ENCODE measurements at places on chromosomes 3 and 15.

DNA sequence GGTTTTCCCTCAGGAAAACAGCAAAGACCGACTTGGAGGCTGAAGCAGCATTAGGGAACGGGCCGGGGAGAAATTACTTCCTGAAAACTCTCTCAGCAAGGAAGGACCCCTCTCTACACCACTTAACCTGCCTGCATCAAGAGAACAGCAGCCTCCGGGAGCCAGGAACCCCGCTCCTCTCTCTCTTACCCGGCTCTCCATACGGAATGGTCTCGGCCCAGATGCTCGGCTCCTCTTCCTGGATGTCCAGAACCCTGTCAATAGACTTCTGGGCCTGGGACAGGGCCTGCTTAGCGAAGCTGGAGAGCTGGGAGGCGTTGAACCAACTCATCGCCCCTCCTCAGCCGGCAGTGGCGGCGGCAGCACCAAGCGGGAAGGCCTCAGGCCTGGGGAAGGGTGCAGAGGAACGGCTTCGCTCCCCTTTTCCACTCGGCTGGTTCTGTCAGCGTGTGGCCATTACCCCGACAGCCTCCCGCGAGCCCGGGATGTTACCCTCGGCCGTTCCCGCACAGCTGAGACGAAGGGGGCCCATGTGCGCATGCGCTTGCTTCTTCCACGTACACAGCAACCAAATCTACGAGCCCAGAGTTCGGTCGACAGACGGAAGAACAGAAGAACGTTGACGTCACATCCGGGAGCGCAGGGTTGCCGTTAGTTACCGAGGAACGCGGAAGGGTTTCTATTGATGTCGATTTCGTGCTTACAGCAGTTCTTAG is at the start of gene TMF1:
TMF1 (minus strand) TSS at position 578 of the 716 bp plus-strand sequence; CDS start at position 331, 247 bp downstream.
- DNase-seq = peak; percentile 97

DNA sequence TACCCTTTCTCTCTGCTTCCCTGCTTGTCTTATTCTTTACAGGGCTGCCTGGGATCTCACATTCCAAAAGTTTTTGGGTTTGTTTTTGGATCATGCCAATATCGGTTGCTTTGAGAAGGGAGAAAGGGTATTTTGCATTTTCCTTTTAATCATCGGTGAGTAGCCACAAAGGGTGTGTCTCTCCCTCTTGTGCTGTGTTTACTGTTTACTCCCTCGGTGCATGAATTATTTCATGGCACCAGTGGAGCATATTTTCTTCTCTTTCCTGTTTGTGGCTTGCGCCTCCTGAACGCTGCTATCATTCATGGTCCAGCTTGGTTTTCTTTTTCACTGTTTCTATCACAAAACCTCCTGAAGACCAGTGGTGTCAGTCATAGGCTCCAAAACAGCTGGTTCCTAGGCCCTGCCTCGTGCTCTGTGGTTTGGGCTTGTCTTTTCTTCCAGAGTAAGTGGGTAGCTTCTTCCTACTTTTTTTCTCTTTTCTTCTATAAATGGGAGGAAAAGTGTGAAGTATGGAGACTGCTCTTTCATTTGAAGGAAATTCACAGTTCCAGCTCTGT is 54.9 kb downstream of the IGF1R start:
- DNase-seq = no peak

DNA sequence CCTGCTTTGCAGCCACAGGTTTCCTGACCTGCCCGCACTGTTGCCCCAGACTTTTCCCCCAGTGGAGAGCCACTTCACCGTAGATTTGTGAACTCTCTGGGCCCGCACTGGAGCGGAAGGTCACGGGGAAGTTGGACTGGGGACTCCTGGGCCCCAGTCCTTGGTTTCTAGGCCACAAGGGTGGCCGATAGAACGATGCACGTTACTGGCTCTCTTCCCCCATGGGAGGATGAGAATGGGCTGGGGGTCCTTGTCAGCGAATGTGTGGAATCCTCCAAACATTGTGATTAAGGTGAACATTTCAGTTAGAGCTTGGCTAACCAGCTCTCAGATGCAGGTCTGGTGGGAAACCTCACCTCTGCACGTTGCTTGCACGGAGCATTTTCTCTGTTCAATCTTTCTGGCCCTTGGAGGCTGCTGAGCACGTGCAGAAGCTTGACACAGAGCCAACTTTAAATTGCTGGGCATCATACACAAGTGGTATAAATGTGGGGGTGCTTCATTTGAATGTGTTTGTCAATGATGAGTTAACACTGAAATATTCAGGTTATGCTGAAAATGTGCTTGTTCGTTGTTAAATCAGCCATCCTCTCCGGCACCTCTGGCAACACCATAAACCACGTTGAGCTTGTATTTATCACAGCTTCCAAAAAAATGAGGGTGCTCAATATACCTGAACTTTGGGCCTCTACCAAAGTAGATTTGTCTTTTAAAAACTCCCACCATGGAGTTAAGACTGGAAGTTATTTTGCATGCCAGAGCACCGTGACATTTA is 976 bp downstream of the DIS3L start:
- DNase-seq = peak; percentile 4

GRCh38 chr15:72169236-72169920 is 28.2 kb downstream of the GRAMD2A start:
- DNase-seq = no peak

DNA sequence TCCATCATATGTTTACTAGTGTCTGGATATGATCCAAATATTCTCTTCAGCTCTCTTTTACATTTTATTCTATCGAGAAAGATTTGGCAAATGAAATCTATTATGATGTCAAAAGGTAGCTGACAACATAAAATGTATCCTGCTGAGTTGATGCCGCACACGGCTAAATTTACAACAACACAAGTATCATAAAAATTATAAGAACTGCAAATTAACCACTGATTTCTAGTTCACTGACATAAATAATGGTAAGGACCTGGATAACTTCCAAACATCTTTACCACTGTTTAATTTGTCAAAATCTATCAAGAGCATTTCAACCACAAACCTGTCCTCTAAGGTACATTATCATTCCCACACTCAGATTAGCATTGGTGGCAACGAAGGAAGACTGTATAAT is 244.5 kb downstream of the FOXP1 start:
- DNase-seq = no peak

DNA sequence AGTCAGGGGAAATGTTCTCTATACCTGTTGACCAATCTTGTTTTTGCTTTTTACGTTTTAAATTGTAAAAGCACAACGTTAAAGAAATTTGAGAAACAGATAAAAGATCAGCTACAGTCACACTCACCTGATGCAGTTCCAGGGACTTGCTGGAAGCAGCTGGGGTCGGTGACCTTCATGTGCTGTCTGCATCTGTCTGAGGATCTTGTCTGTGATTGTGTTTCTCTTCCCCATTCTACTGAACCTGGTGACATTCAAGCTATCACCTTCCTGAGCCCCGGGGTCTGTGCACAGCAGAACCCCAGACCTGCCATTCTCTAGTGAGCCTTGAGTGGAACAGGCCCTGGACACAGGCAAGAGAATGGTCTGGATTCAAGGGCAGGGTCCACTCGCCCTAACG is 66.4 kb upstream of the SIAH2 start:
- no peak for DNase-seq

DNA sequence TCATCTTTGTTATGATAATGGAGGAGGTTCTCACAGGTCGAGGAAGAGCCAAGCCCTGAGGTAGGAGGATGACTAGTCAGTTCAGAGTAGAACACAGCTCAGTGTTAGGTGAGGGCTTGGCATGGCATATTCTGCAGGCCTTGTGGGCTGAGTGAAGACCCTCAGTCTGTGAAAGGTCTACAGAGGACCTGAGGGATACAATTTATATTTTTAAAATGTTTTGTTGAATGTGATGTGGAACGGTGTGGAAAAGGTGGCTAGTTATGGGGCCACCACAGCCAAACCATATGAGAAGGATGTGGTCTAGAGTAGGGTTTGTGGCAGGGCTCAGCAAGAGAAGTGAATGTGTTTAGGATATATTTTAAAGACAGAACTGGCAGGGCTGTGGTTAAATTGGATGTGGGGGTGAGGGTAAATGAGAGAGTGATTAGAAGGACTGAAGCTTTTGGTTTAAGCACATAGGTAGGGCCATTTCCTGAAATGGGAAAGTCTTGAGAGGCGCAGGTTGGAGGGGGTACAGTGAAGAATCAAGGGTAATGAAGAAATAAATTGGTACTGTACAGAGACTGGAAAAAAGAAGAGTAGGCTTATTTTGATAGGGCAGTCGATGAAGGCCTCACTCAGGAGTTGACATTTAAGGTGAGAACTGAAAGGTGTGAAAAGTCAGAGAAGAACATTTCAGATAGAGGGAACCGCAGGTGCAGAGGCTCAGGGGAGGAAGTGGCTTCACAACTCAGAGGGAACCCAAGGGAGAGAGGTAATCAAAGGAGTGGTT is 60.5 kb downstream of the SPTSSB start:
- DNase-seq = no peak

GRCh38 chr15:61227950-61228936 is 859 bp downstream of the RORA start:
- DNase-seq = no peak

DNA sequence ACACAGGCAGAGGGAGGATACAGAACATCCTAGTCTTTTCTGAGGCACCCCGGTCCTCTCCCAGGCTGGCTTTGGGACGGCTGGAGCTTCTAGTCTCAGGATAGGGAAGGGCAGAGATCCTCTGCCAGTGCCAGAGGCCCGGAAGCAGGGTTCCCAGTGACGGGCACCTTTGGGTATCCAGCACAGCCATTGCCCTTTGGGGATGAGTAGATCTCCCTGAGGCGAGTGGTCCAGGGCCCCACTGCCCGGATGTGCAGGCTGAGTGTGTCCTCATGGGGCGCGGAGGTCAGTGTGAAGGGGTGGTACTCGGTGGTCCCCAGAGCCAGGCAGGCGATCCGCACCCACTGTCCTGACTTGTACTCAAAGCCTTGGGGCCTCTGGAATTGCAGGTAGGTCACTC is 18.3 kb downstream of the DUOX2 start:
- no peak for DNase-seq

DNA sequence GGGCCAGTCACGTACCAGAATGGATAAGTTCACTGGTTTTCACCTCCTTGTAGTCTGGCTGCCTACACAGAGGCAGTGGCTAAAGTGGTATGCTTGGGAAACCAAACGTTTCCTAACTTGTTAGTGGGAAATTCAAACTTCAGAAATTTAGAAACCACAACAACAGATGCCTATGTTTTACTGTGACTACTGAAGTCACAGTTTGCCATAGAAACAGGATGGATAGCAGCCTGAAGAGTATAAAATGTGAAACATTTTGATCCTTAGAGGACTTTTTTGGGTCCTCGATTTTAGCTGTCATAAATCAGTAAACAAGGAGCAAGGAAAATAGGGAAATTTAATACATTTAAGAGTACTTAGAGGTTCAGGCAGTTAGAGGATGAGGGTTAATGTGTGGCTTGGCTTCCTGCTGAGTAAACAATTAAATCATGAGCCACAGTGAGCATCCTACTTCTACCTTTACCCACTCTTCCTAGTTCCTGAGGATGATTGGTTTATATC is 48.6 kb downstream of the CMSS1 start:
- DNase-seq = no peak

- DNase-seq = no peak
Measured at GRCh38 chr3:139122221-139122581, 77.5 kb upstream of the PRR23C start.

GRCh38 chr3:127120851-127121647 is 71.9 kb upstream of the PRR23E start:
- no peak for DNase-seq

DNA sequence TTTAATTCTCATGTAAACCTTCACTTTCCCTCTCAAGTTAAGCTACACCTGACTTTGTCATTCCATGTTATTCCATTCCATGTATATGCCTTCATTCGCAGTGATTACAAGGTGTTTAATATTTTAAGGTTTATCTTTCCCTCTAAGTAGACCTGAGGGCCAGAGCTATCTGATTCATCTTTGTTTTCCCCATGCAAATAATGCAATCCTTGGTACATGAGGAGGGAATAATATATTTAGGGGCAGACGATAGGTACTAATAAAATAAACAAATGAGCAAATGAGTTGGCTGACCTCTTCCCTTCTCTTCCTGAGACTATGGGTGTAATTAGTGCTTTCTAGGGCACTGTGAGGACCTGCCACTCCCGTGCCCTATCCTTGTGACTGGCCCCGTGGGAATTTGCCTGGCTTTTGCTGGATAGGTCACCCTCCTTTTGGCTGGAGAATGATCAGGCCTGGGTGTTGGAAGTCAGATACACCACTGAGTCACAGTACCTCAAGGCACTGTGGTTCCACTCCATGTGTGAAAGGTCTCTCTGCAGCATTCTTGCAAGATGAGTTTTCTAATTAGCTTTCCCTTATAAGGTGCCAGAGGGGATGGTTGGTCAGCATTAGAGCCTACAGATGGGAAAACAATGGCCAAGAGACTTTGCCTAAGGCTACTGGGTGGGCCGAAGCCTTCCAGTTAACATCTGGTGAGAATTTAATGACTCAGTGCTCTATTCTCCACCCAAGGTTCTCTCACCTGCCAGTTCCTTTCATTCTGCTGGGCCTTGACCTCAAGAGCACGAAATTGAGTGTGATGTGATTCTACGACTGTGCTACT is 183.2 kb downstream of the P3H2 start:
- DNase-seq = no peak

GRCh38 chr15:82986442-82986780 is 401 bp downstream of the RAMAC start:
- DNase-seq = peak; percentile 9

GRCh38 chr3:40924559-40925141 is 274.7 kb upstream of the CTNNB1 start:
- DNase-seq = no peak

DNA sequence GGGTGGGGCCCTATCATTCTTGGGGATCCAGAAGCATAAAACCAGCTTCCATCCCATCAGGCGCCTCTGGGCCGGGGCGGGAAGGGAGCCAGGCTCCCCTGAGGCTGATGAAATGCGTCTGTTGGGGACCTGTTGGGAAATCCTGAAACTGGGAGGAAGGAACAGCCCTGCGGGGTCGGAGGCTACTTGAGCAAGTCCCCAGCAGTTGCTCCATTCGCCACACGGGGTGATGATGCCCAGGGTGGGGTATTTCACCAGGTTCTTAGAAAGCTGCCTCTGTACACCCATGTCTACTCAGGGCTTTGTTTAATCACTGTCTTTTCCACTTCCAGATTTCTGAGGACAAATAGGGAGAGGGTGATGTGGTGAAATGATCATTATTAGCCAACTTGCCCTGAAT is 25.4 kb upstream of the TSEN2 start:
- no peak for DNase-seq

DNA sequence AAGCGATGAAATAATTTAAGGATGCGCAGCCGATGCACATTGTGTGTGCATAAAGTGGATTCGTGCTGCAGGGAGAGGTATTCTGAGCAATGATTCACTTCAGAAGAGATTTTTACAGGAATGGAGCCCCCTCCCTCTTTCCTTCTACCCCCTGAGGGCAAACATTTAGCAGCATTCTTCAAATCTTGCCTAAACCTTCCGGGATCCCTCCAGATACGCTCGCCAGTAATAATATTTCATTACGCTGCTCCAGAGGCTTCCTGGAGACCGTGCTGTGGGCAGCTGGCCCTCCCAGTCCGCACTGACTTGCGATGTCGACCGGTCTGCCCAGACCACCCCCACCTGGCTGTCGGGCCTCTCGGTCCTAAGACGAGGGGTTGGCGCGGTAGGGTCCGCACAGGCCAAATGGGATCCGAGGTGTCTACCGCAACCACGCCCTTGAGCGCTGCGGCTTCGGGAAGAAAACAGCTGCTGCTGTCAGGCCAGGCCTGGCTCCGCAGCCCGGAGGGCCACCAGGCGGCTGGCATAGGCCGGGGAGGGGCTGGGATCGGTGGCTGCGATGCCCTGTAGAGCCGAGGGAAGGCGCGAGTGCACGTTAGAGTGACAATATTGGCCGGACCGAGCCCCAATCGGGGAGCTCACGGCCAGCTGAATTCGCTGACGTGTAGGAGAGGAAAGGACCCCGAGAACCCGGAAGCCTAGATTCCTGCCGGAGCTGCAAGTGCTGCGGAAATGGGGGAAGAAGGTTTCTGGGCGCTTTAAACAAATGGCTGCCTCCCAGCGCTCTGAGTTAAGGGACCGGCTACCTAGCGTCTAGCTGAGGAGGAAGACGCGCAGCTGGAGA is 14.3 kb downstream of the ZIC4 start:
- DNase-seq = no peak
